ENCODE measurements at places on chromosomes 4 and X.

DNA sequence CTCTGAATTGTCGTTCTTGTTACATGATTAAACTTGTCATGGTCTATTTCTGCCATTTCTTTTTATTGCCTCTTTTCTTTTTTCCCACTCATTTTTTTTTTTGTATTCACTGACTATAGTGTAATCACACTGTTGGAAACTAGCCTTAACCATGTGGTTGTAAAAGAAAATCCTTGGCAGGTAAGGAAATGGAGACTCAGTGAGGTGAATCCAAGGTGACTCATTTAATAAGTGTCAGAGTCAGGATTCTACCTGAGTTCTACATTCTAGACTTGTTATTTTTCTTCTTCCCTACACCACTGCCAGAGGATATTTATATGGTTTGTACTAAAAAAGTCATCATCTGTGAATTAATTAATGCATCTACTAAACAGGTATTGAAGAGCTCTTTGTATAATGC, 152.2 kb downstream of the CBLL2 start:
- DNase-seq, result no peak

DNA sequence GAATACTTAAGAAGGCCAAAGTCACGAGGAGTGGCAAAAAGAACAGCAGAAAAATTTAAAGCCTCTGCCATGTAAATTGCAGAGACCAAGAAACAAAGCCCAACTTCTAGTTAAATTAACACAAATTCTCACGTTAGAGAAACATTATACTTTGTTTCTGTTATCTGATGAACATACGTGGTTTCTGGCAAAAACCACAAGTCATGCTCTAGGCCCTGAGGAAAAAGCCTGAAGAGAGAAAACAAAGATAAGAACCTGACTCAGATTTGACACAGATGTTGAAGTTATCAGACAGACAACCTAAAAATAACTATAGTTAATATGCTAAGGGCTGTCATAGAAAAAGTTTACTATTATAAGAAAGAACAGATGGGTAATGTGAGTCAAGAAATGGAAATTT, 149.1 kb upstream of the PCDH10 start:
- no peak for DNase-seq

DNA sequence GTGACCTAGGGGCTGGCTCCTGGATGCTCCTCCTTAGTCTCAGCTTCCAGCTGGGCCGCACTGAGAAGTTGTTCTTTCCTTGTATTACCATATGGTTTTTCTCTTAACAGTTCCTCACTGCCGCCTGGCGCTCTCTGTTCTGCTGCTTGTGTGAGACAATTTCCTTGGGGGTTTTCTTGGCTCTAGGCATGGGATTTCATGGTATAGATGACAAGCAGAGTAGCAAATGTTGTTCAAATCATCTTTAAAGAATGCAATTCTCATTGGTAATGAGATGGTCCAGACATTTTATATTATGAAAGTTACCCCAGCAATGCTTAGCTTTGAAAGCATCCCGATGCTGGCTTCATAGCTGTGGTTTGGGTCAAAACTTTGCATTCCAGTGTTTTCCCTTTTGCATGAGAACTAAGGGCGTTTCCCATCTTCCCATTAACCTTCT, 37.6 kb downstream of the SEPTIN11 start:
- DNase-seq, result no peak

GRCh38 chr4:140839406-140839805, 83.2 kb upstream of the TBC1D9 start:
- DNase-seq, result no peak

GRCh38 chr4:112951362-112952312, 97.8 kb upstream of the ANK2 start:
- peak; percentile 11 for DNase-seq

Data from HuH-7 (cell line).